ENCODE measurements at places on chromosomes 7 and 10. TPM values are rescaled to one million over a fixed set of nuclear protein-coding genes. Genes with fewer than 3 reads are reported as not detected.

GRCh38 chr10:12919574-12919973 lies 81.9 kb downstream of the CCDC3 start:
- no peak for DNase-seq

Gene GPR158
- total RNA-seq, result not detected

DNA sequence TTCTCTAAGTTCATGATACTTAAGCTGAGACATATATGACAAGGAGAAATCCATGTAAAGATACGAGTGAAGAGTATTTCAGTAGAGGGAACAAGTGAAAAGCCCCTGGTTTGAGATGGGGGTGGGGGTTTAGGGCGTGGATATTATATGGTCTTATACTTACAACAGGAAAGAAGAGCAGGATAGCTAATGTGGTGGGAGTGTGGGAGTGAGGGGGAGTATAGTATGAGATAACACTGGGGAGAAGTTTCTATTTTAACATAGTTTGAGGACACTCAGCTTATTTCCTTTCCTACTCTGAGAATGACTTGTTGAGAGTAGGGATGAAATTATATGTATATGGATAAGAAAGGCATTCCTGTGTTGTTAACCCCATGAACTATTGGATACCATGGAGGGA lies 36.5 kb downstream of the MCU start:
- DNase-seq, result no peak

DNA sequence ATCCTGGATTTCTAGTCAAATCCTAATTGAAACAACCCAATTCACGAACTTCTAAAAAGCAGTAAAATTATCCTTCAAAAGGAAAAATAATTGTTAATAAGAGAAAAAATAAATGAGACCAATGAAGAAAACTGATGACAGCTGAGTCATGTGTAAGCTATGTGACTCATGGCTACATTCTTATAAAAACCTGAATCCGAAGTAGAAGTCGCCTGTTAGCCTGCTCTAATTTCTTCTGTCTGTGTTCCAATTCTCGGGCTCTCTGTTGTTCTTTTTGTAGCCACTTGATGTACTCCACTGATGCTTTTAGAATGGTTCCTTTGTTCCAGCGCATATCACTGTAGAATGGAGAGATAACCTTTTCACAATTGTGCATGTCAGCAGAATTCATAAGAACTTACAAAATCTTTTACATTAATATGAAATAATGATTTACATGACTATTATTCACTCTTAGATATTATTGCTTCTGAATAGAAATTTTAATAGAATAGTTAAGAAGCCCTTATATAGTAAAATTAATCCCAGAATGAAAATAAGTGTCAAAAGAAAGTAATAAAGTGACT lies 88.8 kb downstream of the TFEC start:
- no peak for DNase-seq

Gene C10orf67
- total RNA-seq, result not detected

Gene ZP3
- total RNA-seq, result 1.8 TPM

- no peak for DNase-seq
Observed at GRCh38 chr10:43316988-43317387, 50.1 kb upstream of the RASGEF1A start.

Gene PIK3AP1
- under 0.01 TPM for total RNA-seq

GRCh38 chr10:30742471-30742870 lies 112.9 kb upstream of the LYZL2 start:
- DNase-seq, result no peak

GRCh38 chr7:38512291-38512690 lies 118.9 kb downstream of the AMPH start:
- no peak for DNase-seq

- DNase-seq, result no peak
Observed at GRCh38 chr10:71939304-71939703, 24.9 kb upstream of the CHST3 start.

Gene TMEM270
- not detected for total RNA-seq

Gene AOAH
- not detected for total RNA-seq

Data from lung microvascular endothelial cell (primary cell).